Naive thymus-derived CD4-positive, alpha-beta T cell (primary cell): ENCODE measurements at places on chromosomes 7 and 10. TPM values are rescaled to one million over a fixed set of nuclear protein-coding genes. Genes with fewer than 3 reads are reported as not detected.
A peak's percentile ranks its signal among the peaks of the same experiment; 100 is the strongest.

GRCh38 chr10:19888061-19888660, 71.9 kb downstream of the PLXDC2 start:
- no peak for DNase-seq

- peak; percentile 18 for DNase-seq
Observed at GRCh38 chr10:26997610-26998009, 102.7 kb downstream of the ANKRD26 start.

DNA sequence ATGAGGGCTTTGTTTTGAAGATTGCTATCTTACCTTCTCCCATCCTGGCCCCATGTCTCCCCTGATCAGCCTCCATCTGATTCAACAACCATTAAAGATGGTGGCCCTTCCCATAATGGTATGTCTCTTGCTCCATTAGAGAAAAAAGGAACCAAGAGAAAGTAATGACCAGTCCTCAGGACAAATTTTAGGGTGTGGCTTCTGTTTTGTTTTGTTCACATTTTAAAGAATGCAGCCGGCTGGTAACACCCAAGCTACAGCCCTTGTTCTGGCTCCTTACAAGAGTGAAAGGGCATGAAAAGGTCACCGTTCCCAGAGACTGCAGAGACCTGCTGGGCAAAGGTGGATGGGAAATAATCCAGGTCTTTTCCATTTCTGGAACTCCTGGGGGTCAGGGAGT, 287.9 kb upstream of the NEBL start:
- no peak for DNase-seq

DNA sequence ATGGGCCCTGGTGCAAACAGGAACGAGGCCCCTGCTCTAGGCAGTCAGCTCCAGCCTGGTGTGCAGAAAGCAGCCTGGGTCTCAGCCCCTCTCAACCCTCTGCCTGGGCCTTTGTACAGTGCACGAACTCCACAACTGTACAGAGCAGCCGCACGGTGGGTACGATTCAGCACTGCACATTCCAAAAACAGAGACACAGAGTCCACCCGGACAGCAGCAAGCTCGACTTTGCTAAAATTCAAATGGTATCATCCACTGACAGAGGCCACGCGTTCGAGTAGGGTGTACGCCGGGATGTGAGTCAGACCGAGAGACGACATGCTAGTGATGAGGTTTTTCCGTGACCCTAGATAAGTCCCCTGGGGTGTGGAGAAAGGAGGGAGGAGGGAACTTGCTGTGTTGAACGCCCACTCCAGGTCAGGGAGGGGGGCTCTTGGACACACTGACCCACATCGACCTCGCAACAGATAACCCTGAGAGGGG, 65.6 kb upstream of the PDGFA start:
- no peak for DNase-seq

DNA sequence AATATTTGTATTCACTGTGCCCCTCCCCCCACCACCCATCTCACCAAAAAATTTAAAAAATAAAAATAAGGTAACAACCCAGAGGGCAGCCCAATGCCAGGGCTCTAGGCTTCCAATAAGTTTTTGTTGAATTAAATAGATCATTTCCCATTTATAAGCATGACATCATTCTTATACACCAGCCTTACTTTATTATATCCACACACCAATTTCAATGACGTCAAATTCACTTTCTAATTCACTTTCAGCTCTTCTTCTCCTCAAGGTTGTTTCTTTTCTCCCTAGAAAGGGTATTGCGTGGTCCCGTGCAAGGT, 1.2 kb upstream of the DKK1 start:
- DNase-seq: no peak

DNA sequence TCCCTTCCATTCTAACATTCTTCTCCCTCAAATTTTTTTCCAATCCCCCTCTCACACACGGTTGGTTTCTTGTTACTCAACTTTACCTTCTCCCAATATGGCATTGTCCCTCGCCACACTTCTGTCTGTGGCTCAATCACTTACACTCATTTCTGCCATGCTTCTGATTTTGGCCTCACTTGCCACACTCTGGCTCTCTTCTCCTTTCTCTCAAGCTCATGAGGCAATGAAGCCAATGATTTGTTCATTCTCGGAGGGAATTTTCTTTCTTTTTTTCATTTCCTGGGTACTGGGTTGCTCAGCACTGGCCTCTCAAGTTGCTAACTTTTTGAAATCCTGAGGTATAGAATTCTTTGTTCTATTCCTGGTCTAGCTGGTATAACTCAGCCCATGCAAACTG, 4.0 kb upstream of the MYOZ1 start:
- DNase-seq: no peak

GRCh38 chr10:89086801-89087521, 96.4 kb downstream of the FAS start:
- no peak for DNase-seq

DNA sequence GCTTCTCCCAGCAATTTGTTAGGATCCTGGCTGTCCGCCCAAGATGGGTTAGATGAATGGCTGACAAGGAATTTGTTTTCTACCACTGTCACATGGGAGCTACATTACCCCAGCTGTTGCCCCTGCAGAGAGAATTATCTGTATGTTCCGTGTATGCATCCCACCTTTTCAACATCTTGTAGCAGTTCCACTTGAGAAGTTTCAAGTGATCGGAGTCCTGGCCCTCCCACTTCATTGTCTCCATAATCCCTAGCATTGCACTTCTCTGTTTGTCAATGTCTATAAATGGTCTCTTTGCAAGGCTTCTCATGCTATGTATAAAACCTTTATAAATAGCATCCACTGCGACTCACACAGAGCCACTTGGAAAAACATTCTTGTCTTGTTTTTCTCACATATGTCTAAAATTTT, 972.5 kb downstream of the CNTNAP2 start:
- DNase-seq: no peak

- DNase-seq: peak; percentile 22
Observed at GRCh38 chr10:80260295-80261243, 28.9 kb downstream of the MAT1A start.

- no peak for DNase-seq
Observed at GRCh38 chr7:86908948-86909347, 150.5 kb downstream of the ELAPOR2 start.

DNA sequence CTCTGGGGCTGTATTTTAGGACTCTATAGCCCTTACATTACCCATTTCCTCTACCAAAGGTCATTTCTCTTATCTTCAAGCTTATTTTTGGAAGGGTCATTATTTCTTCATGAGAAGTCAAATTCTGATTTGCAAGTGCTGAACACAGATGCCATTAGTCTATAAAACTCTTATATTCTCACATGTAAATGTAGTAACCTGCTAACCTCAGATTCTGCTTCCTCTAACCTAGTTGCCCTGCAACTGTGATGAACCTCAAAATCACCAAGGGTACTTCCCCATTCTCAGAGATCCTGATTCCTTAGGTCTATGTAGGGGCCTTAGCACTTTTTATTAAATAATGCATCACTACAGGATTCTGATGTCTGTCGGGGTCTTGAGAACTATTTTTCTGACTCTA, 6.3 kb downstream of the FAS start:
- no peak for DNase-seq

DNA sequence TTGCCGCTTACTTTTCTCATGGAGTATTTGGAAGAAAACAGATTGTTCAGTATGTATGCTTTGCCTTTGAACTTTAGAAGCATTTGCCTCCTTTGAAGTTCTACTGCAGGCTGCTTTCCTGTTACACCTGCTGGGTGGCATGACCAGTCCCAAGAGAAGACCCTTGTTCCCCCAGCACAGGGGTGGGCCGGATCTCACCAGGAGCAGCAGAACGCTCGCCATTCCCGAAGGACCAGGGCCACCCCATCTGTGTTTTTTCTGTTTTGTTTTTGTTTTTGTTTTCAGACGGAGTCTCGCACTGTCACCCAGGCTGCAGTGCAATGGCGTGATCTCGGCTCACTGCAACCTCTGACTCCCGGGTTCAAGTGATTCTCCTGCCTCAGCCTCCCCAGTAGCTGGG, 493.6 kb downstream of the PTPRN2 start:
- DNase-seq: no peak

- no peak for DNase-seq
Observed at GRCh38 chr7:76424413-76425111, at the start of gene ZP3. ZP3 (plus strand) TSS chr7:76424950; CDS start chr7:76424965, 15 bp downstream.

DNA sequence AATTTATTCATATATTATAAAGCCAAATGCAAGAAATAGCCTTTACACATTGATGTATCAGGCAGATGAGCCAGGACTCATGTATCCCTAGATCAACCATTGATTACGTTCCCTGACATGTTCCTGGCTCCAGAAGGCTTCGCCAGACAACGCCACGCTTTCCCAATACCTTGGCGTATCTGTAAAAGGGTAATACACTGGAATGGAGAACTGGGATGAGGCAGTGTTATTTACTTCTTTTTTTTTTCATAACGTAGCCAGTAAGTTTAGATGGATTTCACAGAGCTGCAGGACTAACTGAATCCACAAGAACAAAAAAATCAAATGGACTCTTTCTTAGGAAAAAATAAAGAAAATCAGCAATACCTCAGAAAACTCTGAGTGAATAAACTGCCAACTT, 588.1 kb upstream of the SEMA3D start:
- DNase-seq: no peak

- DNase-seq: no peak
Observed at GRCh38 chr10:14554091-14554490, 220.6 kb downstream of the FAM107B start.

- no peak for DNase-seq
Observed at GRCh38 chr7:105156731-105157130, 142.7 kb downstream of the KMT2E start.

- no peak for DNase-seq
Observed at GRCh38 chr7:47453093-47454061, 128.5 kb downstream of the TNS3 start.

- DNase-seq: no peak
Observed at GRCh38 chr10:98062424-98062823, 32.0 kb upstream of the CRTAC1 start.

- no peak for DNase-seq
Observed at GRCh38 chr7:41051535-41051934, 651.4 kb downstream of the INHBA start.

DNA sequence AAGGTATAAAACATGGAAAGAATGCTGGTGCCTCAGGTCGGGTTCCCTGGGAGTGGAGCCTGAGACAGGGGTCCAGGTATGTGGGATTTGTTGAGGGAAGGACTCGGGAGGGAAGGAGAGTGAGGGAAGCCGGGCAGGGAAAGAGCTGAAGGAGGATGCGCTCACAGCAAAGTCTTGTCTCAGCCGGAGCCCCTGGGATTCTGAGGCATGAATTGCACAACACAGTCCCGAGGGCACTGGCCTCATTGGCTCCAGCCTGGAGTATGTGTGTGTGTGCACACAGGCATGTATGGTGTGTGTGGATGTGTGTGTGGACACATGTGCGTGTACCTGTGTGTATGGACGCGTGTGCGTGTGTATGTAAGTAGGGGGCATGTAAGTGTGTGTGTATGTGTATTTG, 87.4 kb downstream of the WDFY4 start:
- DNase-seq: no peak

DNA sequence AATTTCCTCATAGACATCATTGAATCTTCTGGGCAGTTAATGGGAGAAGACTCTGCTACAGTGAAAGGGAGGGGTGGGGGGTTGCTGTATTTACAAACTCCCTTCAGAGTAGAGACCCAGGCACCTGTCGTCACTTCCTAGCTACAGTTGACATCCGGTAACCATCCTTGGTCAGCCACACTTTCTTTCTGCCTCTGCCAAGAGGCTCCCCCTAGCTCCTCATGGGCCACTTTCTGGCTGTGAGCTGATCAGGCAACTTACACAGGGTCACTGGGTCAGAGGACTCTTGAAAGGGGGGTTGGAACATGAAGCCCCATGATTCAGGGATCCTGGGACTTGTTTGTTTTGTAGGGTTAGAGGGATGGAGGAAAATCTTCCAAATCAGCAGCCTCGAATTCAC, 1.2 kb downstream of the TECPR1 start:
- DNase-seq: no peak

DNA sequence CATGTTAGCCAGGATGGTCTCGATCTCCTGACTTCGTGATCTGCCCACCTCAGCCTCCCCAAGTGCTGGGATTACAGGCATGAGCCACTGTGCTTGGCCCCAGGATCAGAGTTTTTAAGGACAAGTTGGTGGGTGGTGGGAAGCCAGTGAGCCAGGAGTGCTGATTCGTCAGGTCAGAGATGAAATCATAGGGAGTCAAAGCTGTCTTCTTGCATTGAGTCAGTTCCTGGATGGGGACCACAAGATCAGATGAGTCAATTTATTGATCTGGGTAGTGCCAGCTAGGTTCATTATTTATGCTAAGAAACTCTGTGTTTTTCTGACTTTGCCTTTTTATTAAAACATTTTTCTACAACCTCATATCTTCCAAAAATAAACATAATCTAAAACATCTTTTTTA, 423.8 kb downstream of the ARL4A start:
- DNase-seq: no peak

Gene SPRN
- total RNA-seq: not detected

Gene MRLN
- not detected for total RNA-seq

Gene CYP3A5
- not detected for total RNA-seq

Gene CYP2C19
- not detected for total RNA-seq

Gene SYPL1
- 44.4 TPM for total RNA-seq
